Stimulated activated CD4-positive, alpha-beta T cell treated with anti-CD3 and anti-CD28 coated beads, TNF-alpha, amount 100 ng/mL, for 24 hours (primary cell): ENCODE measurements at places on chromosomes 3 and 15.

DNA sequence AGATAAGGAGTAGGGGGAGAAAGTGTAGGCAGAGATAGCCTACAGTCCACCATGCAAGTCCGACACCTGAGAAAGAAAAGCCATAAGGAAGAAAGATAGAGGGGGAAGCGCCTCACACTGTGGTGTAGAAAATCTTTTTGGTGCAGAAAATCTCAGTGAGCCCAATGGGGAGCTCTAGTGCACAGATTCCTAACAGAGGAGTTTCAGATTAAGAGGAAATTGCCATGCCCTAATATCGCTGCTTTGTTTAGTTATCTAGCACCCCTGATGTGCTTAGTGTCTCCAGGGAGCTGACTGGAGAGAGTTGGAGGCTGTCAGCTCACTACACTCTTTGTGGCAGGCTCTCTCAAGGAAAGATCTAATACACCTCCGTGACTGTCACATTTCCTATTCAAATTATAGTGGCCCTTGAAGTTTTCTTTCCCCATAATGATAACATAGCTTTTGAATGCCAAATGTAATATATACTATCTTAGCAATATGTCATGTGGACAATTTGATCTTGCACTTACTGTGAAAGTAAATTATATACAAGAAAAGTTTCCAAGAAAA is 33.7 kb downstream of the CGGBP1 start:
- DNase-seq = no peak

DNA sequence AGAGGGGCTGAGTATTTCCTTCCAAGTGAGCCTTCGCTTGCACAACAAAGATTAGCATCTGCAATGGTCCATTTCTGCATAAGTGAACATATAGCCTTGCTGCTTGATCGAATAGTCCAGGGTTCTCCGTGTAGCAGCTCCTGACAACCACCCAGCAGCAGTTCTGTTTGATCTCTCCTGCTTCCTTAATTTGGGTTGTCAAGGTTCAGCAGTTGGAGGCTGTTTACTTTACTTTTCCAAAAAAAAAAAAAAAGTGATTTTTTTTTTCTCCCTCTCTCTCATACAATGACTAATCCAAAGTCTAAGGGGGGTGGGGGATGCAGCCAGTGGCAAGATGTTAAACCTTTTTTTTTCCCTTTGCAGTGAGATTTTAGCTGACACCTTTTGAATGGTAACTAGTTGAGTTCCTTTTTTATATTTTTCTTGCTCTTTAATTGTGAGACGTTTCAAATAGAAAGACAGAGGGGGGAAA is 3.6 kb downstream of the FOXP1 start:
- no peak for DNase-seq

DNA sequence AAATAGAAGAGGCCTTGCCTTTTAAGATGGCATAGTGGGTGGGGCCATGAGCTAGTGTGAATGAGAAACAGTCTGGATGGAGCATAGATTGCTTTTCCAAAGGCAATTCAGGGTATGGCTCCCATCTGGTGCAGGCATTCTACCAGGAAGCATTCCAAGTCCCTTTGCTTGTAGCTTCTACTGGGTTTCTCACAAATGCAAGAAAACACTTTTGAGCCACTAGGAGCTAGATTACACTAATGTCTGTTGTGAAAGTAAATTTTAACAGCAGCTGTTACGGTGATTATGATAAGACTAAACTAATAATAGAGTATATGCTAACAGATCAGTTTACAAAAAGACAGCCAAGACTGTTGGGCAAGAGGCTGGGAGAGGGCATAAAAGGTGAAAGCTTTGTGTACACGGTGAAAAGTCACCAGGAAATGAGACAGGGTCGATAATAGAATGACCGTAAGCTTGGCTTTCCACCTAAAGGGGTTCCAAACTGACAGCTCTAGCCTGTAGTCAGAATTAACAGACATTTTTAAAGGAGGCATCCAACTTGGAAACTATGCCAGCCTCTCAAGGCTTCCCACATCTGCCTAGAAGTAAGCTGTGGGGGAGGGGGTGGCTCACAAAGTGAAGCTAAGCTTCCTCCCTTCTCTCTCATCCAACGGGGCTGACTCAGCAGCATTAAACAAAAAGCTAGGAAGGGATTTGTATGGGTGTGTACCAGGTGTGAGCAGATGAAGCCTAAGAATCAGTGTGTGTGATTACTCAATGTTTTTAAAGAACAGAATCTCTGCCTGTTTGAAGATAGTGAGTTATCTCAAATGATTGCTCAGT is 61.1 kb upstream of the GPD1L start:
- no peak for DNase-seq

DNA sequence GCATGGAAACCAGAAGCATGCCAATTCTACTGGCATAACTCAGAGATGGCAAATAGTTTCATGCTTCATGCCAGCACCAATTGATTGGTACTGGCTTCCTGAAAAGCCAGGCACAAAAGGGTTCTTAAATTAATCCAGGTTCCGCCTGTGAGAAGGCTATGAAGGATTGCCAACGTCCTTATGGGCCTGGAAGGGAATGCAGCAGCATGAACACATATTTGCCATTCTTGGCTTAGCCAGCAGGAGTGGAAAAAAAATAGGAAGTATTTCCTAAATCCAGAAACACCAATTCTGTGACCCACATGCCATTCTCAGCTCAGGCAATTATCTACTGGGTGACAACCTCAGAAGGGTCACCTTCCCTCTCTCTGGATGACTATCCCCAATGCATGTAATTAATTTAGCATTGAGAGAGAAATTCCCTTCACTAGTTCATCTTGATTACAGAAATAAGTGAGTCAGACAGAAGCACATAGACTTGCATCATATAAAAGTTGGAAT is 36.0 kb downstream of the ADAMTS9 start:
- no peak for DNase-seq

DNA sequence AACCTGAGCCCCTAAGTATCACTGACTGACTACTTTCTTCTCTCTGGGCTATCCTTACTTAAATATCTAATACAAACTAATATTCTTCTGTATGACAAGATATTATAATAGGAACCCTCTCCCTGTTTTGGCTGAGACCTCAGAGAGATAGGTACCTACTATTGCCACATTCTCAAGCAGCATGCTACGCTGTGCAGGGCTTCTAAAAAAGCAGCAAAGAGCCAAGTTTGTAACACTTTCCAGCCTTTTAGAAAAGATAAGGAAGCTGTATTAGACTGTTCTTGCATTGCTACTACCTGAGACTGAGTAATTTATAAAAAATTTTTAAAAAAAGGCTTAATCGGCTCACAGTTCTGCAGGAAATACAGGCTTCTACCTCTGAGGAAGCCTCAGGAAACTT is 126.8 kb upstream of the ABI3BP start:
- no peak for DNase-seq

DNA sequence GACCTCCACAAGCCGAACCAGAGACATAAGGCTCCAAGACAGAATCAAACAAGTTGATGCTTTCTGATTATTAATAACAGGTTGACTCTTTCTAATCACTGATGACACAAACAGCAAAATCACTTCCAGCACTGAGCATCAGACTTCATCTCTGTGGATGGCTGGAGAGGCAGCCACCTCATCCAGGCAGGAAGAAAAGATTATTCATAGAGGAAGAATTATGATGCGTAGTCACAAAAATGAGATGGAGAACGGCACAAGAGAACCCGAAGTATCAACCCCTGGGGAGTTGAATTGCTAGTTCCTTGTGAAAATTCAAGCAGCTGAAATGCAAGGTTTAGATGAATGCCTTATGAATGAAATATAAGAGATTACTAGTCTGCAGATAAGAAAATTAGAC is 49.9 kb upstream of the LMCD1 start:
- no peak for DNase-seq

GRCh38 chr3:9785602-9786001 is 6.7 kb downstream of the TADA3 start:
- no peak for DNase-seq
